Stomach (tissue), 19 donors: ENCODE measurements at places on chromosomes 4 and X.

DNA sequence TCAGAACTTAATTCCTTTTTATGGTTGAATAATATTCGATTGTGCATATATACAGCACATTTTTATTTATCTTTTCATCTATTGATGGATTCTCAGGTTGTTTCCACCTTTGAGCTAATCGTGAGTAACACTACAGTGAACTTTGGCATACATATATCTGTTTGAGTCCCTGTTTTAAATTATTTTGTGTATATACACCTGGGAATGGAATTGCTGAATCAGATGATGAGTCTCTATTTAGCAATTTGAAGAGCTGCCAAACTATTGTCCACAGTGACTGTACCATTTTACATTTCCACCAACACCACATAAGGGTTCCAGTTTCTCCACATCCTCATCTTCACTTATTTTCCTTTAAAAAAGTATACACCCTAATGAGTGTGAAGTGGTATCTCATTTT is 166.2 kb upstream of the FGF13 start:
- no peaks in the 10 kb centered on the region for H3K4me1 ChIP-seq
- H3K4me3 ChIP-seq = no peak overlapping the region
- H3K27me3 ChIP-seq = no peaks in the 10 kb centered on the region
- DNase-seq = no peak

DNA sequence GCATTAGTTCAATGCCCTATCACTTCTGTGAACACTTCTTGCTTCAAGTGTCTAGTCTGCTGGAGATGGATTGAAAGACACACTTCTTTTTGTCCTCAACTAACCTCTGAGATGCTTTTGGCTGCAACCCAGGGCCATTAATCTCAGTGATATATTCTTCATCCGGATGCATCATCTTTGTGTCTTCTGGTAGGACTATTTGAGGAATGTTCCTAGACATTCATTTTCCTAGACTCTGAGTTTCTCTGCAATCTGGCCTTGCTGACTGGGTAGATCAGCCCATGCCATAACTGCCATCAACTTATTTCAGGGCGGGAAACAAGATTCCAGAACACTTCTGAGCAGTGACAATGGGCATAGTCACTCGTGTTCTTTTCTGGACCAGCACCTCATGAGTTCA is 329.4 kb downstream of the PDGFC start:
- no peak overlapping the region for H3K4me3 ChIP-seq
- no peak for DNase-seq
- no peaks in the 10 kb centered on the region for H3K36me3 ChIP-seq
- no peak overlapping the region for H3K27ac ChIP-seq
- H3K27me3 ChIP-seq = no peaks in the 10 kb centered on the region

- peak overlapping the region; percentile 18 for H3K4me3 ChIP-seq
- peaks cover 15% of the 10 kb centered on the region for H3K4me1 ChIP-seq
- H3K27ac ChIP-seq = peak overlapping the region; percentile 10
- peaks cover 7% of the 10 kb centered on the region for H3K36me3 ChIP-seq
Observed at GRCh38 chr4:8050555-8051206, 107.9 kb downstream of the ABLIM2 start.

DNA sequence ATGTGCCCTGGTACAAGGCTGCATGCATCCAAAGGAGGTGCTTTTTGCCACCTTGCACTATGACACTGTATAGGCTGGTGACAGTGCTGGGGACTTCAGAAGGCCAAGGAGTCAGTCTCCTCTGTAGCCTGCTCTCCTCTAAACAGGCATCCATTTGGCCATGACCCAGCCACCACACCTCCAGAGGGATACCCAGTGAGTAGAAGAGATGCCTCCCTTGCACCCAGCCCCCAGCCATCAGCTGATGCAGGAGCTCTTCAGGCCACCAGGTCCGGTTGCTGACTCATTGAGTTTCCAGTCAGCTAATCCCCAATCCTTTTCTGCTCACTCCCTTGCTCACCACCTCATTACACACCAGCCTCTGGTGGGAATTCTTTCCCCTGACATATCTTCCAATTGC is 99.8 kb downstream of the PJA1 start:
- no peak overlapping the region for H3K27ac ChIP-seq
- H3K4me1 ChIP-seq = no peaks in the 10 kb centered on the region
- H3K4me3 ChIP-seq = no peak overlapping the region
- DNase-seq = peak; percentile 7

- H3K36me3 ChIP-seq = no peaks in the 10 kb centered on the region
- no peaks in the 10 kb centered on the region for H3K4me1 ChIP-seq
- DNase-seq = no peak
- H3K4me3 ChIP-seq = no peak overlapping the region
Observed at GRCh38 chr4:178173771-178174170, 731.5 kb upstream of the AGA start.

DNA sequence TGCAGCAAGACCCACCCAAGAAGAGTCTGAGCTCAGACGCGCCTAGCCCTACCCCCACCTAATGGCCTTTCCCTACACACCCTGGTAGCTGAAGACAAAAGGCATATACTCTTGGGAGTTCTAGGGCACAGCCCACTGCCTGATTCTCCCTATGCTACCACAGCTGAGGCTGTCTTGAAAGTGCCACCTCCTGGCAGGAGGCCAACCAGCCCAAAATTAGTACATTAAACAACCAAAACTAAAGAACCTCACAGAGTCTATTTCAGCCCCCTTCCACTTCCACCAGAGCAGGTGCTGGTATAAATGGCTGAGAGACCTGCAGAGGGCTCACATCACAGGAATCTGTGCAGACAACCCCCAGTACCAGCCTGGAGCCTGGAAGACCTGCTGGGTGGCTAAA is 119.1 kb downstream of the HMGN5 start:
- no peaks in the 10 kb centered on the region for H3K27me3 ChIP-seq
- no peaks in the 10 kb centered on the region for H3K36me3 ChIP-seq
- H3K4me3 ChIP-seq = no peak overlapping the region
- H3K4me1 ChIP-seq = no peaks in the 10 kb centered on the region
- DNase-seq = no peak
